H1 (cell line): ENCODE measurements at places on chromosomes 3 and 15. TPM values are rescaled to one million over a fixed set of nuclear protein-coding genes. Genes with fewer than 3 reads are reported as not detected.

GRCh38 chr3:191314109-191314728, 15.0 kb upstream of the CCDC50 start:
- H3K27ac ChIP-seq, result no peak overlapping the region
- no peaks in the 10 kb centered on the region for H3K36me3 ChIP-seq
- H3K27me3 ChIP-seq, result no peaks in the 10 kb centered on the region
- H3K4me3 ChIP-seq, result no peak overlapping the region
- no peaks in the 10 kb centered on the region for H3K4me1 ChIP-seq
- DNase-seq, result no peak

DNA sequence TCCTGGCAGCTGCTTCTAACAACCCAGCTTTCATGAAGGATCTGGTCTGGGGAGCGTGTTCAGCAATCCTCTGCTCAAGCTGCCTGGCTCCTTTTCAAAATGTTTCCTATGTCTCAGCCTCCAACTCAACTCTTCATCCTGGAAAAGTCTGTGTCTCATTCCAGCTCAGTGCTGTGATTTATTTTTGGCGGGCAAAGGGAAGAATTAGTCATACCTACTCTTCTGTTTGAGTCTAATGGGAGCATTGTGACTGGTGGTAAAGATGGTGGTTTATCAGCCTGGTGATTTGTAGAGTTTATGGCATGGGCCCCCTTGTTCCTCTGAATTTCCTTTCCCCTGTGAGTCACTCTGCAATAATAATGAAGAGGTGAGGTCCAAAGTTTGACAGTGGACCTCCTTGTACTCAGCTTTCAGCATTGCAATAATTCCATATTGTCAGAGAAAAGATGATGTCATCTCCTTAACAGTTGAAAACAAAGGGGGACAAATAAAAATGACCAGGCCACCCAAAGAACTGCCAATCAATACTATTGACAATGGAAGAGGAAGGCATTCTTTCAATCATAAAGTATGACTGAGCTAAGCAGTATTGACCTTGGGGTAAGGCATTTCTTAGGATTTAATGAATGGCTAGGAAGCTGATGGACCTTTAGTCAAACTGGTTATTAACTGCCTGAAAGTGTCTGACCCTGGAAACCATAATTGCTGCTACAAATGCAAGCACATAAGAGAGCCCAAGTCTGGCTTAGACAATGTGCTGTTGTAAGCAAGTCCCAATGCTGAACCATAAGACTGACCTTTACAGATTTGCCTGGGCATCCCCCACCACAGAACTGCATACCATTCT, 204.7 kb upstream of the MCTP2 start:
- H3K27me3 ChIP-seq, result no peaks in the 10 kb centered on the region
- H3K4me3 ChIP-seq, result no peak overlapping the region
- DNase-seq, result no peak
- no peaks in the 10 kb centered on the region for H3K4me1 ChIP-seq
- H3K36me3 ChIP-seq, result no peaks in the 10 kb centered on the region

DALRD3 gene
- 30.4 and 31.6 TPM in 2 replicates for total RNA-seq

SERPINI2 gene
- 0.25 and 0.26 TPM in 2 replicates for total RNA-seq

TMOD2 gene
- total RNA-seq, result 4.9 and 6.5 TPM in 2 replicates
